CD4-positive, alpha-beta T cell treated with Interleukin-2 at 100 ng/mL for 4 hours (primary cell): ENCODE measurements at places on chromosomes 4 and X.

GRCh38 chr4:78673337-78673736, 102.8 kb upstream of the BMP2K start:
- no peak for DNase-seq

GRCh38 chr4:6461301-6462165, 10.9 kb downstream of the PPP2R2C start:
- DNase-seq, result no peak

- DNase-seq, result no peak
These were observed 17.7 kb upstream of the TAB3 start for GRCh38 chrX:30906726-30907125.

DNA sequence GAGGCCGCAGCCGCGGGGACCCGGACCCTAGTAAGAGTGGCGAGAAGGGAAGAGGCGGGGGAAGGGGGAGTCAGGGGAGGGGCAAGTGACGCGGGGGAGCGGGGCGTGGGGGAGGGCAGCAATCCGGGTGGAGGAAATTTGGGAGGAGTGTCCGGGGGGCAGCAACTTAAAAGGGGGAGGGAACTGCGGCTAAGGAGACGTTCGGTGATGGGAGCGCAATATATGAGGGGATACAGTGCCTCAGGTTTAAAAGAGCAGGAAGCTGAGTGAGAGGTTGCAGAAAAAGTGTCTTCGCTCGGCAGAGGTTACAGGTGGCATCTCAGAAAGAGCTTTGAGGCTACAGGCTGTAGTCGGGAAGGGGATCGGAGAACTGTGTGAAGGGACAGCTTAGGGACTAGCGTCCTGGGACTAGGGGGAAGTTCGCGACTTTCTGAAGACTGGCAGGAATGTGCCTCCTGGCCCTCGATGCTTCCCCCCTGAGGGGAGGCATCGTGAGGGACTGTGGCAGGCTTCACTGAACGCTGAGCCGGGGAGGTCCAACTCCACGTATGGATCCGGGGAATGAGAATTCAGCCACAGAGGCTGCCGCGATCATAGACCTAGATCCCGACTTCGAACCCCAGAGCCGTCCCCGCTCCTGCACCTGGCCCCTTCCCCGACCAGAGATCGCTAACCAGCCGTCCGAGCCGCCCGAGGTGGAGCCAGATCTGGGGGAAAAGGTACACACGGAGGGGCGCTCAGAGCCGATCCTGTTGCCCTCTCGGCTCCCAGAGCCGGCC, 519 bp downstream of the FOXO4 start:
- DNase-seq, result peak; percentile 67
